ENCODE measurements at places on chromosomes 6 and 20.

DNA sequence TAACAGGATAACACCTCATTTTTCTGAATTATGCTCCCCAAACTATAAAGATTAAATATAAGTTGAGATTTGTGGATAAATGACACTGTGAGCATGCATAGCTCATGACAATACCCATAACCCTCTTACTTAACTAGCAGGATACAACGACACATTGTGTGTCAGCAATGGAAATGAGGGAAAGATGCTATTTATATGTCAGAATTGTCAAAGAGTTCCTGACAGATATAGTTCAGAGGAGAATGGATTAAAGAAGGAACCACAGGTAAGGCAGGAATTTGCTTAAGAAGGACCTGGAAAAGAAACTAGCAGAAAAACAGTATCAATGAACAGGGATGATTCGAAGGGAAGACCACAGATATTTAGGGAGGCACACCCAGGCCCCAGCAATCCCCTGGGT lies 591.0 kb downstream of the DHX35 start:
- DNase-seq = no peak

- no peak for DNase-seq
Observed at GRCh38 chr6:161557333-161558107, 283.7 kb upstream of the AGPAT4 start.

DNA sequence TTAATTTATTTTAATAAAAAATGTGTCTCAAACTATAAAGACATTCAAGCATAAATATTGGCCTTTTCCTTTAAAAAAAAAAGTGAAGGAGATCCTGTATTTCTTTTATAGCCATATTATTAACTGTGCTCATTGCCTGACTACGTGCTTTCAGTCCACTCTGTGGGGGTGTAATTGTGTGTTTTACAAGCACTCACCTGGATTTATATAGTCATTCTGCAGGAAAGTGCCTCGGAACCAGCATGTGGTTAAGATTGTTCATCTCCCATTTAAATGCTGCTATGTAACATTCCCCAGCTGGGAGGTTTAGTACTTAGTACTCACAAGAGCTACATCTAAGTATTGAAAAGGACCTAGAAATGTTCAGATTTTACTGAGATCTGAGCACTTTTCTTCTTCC lies 47.9 kb upstream of the SLC22A16 start:
- DNase-seq = no peak

DNA sequence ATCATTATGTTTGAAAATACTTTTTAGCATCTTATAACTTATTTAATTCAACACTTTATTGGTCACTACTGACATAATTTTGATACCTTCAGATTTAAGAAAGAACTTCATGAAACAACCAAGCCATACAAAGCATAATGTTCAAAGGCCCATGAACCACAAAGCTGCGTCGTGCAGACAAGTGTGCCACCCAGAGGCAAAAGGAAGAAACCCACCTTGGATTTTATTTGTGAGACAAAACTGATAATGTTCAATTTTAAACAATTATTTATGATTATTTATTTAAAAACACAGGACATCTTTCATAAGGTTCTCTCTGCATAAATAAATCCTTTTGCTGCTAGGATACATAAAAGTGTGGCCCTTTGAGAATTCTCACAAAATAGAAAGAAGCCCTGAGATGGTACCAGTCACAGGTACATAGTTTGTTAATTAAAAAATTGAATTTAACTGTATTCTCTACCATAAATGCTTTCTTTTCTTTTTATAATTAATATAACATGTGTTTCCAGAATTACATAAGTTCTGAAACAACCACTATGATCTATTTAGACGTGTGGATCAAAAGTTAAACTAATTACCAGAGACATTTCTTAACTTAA lies 143.7 kb downstream of the RALGAPA2 start:
- DNase-seq = peak; percentile 3

GRCh38 chr6:112189494-112189893 lies 64.9 kb downstream of the LAMA4 start:
- DNase-seq = no peak

GRCh38 chr20:16488616-16489015 lies 84.6 kb downstream of the KIF16B start:
- DNase-seq = no peak

DNA sequence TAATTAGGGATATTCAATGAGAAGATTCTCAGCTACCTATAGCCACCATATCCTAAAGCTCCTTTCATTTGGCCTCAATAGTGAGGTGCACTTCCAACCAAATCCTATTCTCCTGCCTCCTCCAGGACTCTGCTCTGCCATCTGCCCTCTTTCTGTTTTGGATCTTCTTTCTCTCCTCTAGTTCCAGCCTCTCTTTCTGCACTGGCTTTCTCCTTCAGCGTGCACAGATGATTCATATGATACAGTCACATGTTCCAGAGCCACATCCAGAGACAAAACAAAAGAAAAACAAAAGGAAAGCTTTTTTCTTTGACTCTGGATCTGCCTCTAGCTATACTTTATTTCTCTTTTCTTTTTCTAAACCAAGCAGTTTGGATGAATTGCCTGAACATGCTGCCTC lies 531.9 kb upstream of the MAN1A1 start:
- DNase-seq = no peak

DNA sequence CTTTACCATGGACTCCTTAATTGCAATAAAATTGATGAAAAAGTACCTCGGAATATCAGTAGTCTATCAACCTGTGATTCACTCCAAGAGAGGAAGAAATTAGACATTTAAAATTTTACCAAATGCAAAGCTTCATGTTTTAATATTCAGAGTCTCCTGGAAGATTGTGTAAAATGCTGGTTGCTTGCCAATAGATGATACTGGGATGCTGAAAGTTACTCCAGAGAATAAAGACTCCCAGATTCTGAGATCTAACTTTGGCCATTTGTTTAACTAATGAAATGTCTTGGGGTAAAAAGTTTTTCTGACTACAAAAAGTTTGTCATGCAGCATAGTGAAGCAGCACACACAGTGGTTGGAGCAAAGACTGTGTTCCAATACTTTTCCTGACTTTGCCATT lies 176.7 kb upstream of the RSPO3 start:
- no peak for DNase-seq

DNA sequence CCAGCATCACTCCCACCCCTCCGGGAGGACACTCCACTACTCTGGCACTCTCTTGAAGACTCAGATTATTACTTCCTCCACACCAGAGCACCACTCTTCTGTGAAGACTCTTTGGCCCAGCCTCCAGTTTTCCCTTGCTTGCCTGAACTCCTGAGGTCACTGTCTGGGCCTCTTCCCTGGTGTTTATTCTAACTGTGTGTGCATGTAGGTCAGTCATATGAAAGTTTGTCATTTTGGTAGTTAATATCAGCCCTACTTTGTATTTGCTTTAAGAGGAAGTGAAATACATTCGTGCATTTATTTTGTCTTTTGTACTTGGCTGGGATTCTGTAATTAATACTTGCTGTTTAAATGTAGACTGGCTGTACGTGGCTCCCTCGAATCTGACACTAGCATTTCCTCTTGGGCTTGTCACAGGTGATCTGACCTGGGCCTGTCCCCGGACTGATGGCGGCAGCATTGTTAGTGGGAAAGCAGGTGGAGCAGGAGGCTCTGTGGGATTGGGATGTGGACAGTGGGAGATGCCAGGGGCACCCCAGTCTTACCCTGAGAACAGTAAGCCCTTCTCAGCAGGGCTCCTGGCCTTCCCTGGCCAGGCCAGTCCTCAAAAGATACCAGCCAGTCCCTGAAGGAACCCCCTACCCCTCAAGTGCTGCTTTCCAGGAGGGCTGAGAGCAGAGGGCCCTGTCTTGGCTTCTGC lies 350.5 kb downstream of the CDC5L start:
- DNase-seq = no peak

GRCh38 chr6:127768223-127768622 lies 132.6 kb downstream of the THEMIS start:
- DNase-seq = no peak
